ENCODE measurements at places on chromosomes 5 and 9. TPM values are rescaled to one million over a fixed set of nuclear protein-coding genes. Genes with fewer than 3 reads are reported as not detected.

GRCh38 chr5:74762599-74762998, 4.3 kb downstream of the GFM2 start:
- H3K27ac ChIP-seq: peak overlapping the region; percentile 68
- peaks cover 42% of the 10 kb centered on the region for H3K36me3 ChIP-seq
- H3K4me1 ChIP-seq: peaks cover 37% of the 10 kb centered on the region
- H3K27me3 ChIP-seq: no peaks in the 10 kb centered on the region

DNA sequence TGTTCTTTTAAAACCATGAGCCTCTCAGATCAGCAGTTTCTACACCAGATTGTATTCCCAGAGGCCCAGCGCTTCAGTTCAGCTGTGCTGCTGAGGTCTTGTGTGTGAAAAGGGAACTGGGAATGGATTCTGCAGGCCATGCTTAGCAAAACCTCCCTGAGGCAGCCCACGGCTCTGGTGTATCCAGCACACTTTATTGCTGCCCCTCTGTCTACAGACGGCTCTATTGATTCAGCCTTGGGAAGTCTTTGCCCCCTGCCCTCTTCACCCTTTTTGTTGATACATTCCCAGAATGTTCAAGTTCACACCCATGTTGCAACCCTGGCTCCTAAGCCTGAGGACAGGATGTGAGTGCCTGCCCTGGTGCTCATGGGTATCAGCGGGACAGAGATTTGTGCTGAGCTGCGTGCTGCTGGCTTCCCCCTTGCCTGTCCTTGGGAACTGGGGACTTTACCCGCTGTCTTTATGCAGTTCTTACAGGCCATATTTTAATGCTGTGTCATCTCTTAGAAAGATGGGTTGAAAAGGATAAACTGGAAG, 37.3 kb downstream of the ARHGAP26 start:
- H3K27me3 ChIP-seq: no peaks in the 10 kb centered on the region
- peak; percentile 29 for DNase-seq
- H3K36me3 ChIP-seq: no peaks in the 10 kb centered on the region

DNA sequence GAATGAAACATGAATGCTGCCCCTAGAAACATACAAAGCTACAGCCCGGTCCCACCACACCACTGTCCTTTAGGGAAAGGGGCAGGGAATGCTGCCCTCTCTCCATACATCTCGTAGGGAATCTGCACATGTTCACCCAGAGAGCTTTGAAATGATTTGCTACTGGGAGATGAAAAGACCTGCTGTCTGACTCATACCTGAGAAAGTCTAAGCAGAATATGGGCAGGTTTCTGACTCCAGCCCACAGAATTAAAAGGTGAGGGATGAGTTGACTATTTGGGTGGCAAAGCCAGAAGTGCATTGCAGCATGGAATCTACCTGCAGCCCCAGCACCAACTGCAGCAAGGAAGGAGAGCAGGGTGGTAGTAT, 297.9 kb downstream of the TLE1 start:
- H3K27ac ChIP-seq: no peak overlapping the region
- DNase-seq: no peak
- H3K4me3 ChIP-seq: no peak overlapping the region
- H3K36me3 ChIP-seq: no peaks in the 10 kb centered on the region

GRCh38 chr9:108708448-108708847, 147.3 kb downstream of the ACTL7B start:
- no peaks in the 10 kb centered on the region for H3K4me1 ChIP-seq
- no peak overlapping the region for H3K4me3 ChIP-seq
- no peaks in the 10 kb centered on the region for H3K36me3 ChIP-seq
- H3K27ac ChIP-seq: no peak overlapping the region
- DNase-seq: no peak

DNA sequence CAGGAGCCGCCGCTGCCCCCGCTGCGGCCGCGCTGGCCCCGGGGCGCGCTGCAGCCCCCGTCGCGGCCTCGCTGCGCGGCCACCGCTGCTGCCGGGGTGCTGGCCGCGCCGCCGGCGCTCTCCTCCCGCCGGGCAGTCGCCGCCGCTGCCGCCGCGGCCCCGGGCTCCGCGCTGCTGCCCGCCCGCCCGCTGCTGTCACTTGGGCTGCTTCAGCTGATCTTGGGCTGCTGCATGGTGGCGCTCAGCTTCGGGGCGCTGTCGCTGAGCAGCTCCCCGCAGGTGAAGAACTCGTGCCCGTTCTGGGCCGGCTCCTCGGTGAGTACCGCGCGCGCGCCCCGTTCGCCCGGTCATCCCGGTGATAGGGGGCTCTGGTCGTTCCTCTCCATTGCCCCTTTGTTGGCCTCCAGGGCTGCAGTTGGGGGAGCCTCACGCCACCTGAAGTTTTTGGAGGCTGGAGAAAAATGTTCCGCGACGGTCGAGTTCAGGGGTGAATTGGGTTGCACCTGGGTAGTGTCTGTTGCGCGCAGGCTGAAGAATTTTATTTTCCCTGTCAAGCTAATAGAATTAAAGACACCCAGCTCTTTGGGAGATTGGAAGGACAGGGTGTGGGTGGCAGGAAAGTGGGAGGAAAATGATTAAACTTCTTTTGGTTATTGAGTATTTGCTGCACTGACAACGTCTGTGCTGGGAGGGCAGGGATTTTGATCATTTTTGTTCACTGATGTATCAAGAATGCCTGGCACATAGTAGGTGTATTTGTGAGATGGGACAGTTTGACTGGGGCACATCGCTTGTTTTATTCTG, 596 bp downstream of the ENTREP1 start:
- H3K4me1 ChIP-seq: peaks cover 8% of the 10 kb centered on the region
- no peak overlapping the region for H3K27ac ChIP-seq
- H3K36me3 ChIP-seq: peaks cover 19% of the 10 kb centered on the region
- DNase-seq: peak; percentile 19

- peaks cover 84% of the 10 kb centered on the region for H3K27me3 ChIP-seq
- no peak for DNase-seq
- H3K36me3 ChIP-seq: no peaks in the 10 kb centered on the region
- no peak overlapping the region for H3K4me3 ChIP-seq
- no peaks in the 10 kb centered on the region for H3K4me1 ChIP-seq
These were observed 67.6 kb downstream of the HMCN2 start for GRCh38 chr9:130333041-130333711.

DNA sequence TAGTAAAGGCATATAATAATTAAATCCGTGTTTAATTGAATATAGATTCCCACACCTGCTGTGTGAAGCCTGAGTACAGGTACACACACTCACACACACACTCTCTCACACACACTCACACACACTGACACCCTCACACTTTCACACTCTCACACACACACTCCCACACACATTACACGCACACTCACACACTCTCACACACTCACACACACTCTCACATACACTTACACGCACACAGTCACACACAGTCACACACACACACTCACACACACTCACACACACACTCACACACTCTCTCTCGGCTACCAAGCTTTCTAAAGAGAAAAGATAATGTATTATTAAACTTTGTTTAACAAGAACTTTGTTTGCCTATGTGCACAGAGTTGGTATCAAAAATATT, 195.1 kb upstream of the CTNND2 start:
- no peaks in the 10 kb centered on the region for H3K36me3 ChIP-seq
- no peaks in the 10 kb centered on the region for H3K4me1 ChIP-seq
- DNase-seq: no peak
- H3K4me3 ChIP-seq: no peak overlapping the region
- H3K27me3 ChIP-seq: no peaks in the 10 kb centered on the region

GRCh38 chr5:168263121-168263520, 28.3 kb upstream of the WWC1 start:
- H3K27me3 ChIP-seq: no peaks in the 10 kb centered on the region
- no peak overlapping the region for H3K27ac ChIP-seq
- no peak overlapping the region for H3K4me3 ChIP-seq
- H3K36me3 ChIP-seq: no peaks in the 10 kb centered on the region

- no peaks in the 10 kb centered on the region for H3K27me3 ChIP-seq
- no peak for DNase-seq
- H3K27ac ChIP-seq: no peak overlapping the region
- H3K4me3 ChIP-seq: no peak overlapping the region
These were observed 14.2 kb upstream of the MACIR start for GRCh38 chr5:103244398-103244797.

DNA sequence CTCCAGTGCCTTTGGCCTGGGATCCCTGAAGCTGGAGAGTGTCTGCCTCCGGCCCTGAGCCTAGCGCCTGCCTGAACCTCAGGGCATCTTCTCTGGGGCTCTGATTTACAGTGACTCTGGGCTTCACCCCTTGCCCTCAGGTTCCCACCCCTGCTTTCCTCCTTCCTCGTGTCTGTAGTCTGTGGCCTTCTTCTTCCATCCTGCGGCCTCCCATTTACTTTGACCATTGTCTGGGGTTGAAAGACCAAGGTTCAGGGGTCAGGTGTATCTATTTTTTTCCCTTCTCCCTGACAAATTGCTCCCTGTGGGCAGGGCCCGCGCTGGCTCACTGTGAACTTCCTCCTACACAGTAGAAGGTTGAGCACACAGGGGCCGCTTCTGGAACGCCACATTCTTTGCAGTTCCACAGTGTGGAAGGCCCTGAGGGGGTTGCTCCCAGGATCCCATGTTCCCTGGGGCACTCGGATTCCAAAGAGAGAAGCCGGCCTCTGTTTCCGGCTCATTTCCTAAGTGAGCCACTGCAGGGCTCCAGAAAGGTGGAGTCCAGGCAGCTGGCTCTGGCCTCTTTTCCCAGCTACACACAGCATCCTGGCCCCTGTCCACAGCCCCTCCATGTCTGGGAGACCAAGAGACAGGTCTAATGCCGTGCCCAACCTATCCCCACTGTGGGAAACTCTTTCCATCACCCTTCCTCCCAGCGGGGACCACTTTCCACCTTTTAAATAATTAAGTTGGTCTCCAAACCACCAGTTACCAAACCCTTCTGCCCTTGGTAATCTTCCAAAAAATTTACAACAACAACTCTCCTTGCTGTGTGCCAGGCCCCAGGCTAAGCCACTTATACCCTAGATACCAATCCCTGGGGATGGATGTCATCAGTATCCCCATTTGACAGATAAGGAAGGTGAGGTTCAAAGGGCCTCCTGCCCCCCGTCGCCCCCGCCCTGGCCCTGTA, 140.3 kb upstream of the IER5L start:
- H3K36me3 ChIP-seq: no peaks in the 10 kb centered on the region
- H3K27ac ChIP-seq: no peak overlapping the region
- no peak for DNase-seq

GRCh38 chr9:87604886-87605588, 107.4 kb downstream of the DAPK1 start:
- peaks cover 35% of the 10 kb centered on the region for H3K4me1 ChIP-seq
- DNase-seq: no peak
- no peak overlapping the region for H3K4me3 ChIP-seq
- H3K27ac ChIP-seq: peak overlapping the region; percentile 24
- H3K27me3 ChIP-seq: no peaks in the 10 kb centered on the region

PLPP1 gene
- total RNA-seq: 20.2 TPM

INIP gene
- 23.2 TPM for total RNA-seq

PIP5KL1 gene
- total RNA-seq: 0.17 TPM

IFNA16 gene
- total RNA-seq: not detected

HRCT1 gene
- 0.69 TPM for total RNA-seq

PRDM9 gene
- total RNA-seq: not detected

All from Calu3 (cell line).